Lung microvascular endothelial cell (primary cell): ENCODE measurements at places on chromosomes 4 and X. TPM values are rescaled to one million over a fixed set of nuclear protein-coding genes. Genes with fewer than 3 reads are reported as not detected.

GRCh38 chrX:107827030-107827831 is 1.6 kb downstream of the MID2 start:
- DNase-seq = peak; percentile 8

DNA sequence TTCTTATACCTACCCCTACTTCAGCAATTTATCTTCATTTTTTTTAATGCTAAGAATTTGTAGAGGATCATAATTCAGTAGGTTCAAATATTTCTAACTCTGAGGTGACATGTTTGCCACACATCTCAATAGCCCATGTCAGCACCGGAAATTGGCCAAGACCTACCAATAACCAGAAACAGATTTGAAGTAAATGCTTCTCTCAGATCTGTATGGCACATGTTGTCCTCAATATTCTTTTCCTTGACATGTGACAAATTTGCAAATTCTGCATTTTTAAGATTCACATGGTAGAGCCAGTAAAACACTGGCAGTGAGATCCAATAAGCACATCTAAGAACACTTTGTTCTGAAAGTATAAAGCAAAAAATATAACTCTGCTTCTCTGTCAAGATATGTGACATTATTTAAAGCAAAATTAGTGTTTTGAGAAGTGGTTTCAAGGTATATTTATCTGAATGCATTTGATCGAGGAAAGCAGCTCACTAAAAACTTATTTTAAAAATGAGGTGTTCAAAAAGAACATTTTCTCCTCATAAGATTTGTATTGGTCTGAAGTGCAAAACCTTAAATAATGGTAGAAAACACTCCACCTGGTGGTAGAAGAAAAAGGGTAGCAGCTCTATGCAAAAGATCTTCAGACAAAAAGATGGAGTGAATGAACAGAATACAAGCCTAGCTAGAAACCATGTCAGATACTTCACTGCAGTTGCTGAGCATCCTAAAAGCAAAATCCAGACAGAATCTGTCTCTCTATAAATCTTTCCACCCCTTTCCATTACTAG is 513.8 kb upstream of the FAM241A start:
- DNase-seq = peak; percentile 12

DNA sequence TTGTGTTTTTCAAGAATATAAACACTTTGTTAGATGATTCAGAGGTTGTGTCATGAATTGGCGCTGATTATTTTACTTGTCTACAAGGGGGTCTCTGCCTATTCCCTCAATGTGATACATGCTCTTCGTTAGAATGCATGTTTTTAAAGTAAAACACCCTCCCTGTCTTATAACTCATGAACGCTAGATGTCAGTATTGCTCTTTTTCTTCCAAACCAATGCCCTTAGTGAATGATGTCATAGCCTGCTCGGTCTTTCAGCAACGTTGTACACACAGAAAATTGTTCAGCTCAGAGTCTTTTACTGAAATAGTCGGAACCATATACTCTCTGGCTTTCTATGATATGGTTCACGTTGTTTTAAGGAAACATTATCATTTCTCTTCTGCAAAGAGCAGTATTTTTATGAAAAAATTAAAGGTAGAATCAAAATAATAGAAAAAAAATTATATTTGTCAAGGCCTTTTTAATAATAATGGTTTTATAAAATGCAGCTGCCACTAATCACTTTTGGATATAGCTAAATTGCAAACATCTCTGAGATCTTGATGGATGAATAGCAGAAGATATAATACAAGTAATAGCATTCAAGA is 292.9 kb downstream of the TLL1 start:
- DNase-seq = peak; percentile 80

GRCh38 chrX:88366314-88366713 is 380.7 kb upstream of the CPXCR1 start:
- DNase-seq = no peak

DNA sequence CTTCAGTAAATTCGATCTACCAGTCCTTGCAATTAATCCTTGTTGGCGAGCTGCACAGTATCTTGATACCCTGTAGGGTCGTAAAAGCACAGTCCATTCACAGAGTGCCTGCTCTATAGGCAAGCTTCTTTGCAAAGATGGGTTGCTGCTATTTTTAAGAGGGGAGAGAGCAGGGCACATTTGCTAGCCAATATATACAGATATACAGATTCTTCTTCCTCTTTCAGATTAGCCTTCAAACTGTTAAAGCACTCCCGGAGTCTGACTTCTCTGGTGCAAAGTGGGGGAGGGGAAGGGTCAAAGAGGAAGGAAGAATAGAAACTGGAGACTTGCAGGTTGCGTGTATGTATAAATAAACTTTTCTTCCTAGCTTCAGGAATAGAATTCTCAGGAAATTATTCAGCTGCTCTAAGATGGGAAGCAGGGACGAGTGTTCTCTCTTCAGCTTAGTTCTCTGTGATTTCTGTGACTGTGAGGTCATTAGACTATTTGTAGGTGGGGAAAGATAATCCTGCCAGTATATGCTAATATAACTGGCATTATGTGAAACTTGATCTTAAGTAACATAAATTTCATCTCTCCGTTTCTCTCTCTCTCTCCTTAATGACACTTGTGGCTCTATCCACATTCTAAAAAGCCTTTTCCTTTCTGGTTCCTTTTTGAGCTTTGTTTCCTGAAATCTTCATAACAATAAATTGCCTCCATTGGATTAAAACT is at the start of gene CYSLTR1:
TSS of gene CYSLTR1 (minus strand) at position 242 of the 717 bp plus-strand sequence. CDS start 53,865 bp downstream, outside the sequence.
- no peak for DNase-seq

GRCh38 chrX:16187024-16187760 is 19.9 kb downstream of the MAGEB17 start:
- DNase-seq = no peak

Gene BEX5
- not detected in 2 replicates for total RNA-seq
